ENCODE measurements at places on chromosomes 2 and 18.

- no peak for DNase-seq
These were observed 20.9 kb downstream of the RAB10 start for GRCh38 chr2:26054598-26055348.

DNA sequence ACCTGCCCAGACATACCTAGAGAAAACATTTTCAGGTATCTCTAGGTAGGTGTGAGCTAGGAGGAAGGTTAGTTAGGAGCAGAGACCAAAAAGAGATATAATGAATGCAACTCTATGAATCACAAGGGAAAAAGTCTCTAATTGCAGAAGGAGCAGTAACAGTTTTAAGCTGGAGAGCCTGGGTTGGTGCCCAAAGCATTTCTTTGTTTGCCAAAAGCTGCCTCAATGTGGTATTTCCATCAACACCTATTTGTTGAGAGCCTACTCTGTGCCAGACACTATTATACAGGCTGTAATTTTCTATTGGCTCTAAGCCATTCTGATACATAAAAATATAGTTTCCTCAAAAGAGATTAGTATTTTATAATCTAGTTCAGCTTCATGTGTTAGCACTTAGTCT lies 141.6 kb downstream of the UBE2E3 start:
- DNase-seq: no peak

DNA sequence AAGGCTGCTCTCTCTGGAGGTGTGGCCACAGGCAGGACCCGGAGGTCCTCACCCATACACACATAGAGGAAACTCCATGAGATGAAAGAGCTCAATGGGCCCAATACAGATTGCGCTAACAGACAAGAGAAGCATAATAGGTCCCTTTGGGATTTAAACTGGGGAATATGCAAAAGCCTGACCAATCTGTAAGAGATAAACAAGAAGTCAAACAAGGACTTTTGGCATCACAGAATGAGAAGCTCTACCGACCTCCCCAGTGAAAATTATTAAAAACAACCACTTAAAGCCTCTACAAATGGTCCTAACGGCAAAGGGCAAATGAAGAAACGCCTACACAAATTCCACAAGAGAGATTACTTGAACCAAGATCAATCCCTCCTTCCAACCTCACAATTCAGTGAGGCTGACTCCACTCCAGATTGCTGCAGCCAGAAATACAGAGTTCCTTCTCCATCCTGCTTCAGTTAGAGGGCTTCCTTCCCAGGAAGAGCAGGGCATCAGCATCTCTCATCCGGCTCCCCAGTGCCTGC lies 10.8 kb downstream of the IWS1 start:
- no peak for DNase-seq

GRCh38 chr18:23105581-23106219 lies 29.6 kb upstream of the CABLES1 start:
- DNase-seq: no peak

DNA sequence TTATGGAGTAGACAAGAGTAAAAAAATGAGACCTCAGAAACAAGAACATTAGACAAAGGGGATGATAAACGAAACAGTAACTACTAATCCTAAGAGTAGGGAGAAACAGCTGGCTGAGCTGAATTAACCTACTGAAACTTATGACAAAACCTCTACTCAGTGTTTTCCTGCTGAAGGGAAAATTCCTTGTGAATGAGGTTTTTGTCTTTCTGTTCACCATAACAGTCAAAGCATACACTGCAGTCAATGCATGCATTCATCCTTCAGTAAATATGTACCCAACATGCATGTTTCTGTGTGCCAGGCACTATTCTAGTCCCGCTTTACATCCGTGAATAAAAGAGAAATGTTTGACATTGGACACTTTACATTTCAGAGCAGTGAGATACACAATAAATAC lies 805.6 kb upstream of the KLHL29 start:
- DNase-seq: no peak

- no peak for DNase-seq
These were observed 697.2 kb upstream of the SLC8A1 start for GRCh38 chr2:41149054-41149453.

DNA sequence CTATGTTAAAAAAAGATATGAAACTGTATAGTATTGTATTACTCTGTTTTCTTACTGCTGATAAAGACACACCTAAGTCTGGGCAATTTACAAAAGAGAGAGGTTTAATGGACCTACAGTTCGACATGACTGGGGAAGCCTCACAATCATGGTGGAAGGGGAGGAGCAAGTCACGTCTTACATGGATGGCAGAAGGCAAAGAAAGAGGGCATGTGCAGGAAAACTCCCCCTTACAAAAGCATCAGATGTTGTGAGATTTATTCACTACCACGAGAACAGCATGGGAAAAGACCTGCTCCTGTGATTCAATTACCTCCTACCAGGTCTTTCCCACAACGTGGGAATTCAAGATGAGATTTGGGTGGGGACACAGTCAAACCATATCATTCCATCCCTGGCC lies 57.0 kb downstream of the NCOA1 start:
- no peak for DNase-seq

- peak; percentile 28 for DNase-seq
These were observed 275.3 kb upstream of the CCDC68 start for GRCh38 chr18:55234366-55235093.

DNA sequence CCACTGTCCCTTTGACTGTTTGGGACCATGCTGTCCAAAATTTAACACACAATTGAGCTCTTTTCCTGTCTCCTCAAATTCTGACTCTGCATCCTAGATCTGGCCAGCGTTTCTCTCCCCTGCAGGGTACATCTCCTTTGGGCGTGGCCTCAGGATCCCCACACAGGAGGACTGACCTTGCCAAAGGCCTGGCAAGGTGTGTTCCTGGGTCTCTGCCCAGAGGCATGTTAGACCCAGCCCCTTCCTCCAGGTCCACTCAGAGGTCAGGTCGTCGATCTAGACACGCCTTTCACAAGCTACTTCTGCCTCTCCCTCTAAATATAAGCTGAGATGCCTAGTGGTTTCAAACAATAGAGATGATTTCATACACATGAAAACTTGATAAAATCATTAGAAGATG lies 45.4 kb upstream of the SMIM21 start:
- no peak for DNase-seq

- DNase-seq: no peak
These were observed 294.9 kb upstream of the ATP5MC3 start for GRCh38 chr2:175476374-175476773.

DNA sequence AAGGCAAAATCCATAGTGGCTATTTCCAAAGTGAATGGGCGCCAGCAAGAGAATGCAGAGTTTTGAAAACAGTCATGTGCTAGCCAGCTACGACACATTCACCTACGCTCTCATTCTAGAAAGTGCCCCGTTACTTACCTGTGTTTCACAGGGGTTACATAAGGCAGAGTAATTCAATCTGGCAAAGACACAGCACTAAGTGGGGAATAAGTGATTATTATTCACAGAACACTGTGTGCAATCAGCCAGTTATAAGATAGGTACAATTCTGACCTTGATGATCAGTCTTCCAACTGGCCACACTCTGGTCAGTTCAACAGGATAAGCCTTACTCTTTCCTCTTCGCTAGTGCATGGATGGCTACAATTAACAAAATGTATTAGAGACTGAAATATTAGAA lies 105.8 kb downstream of the CABYR start:
- DNase-seq: no peak

DNA sequence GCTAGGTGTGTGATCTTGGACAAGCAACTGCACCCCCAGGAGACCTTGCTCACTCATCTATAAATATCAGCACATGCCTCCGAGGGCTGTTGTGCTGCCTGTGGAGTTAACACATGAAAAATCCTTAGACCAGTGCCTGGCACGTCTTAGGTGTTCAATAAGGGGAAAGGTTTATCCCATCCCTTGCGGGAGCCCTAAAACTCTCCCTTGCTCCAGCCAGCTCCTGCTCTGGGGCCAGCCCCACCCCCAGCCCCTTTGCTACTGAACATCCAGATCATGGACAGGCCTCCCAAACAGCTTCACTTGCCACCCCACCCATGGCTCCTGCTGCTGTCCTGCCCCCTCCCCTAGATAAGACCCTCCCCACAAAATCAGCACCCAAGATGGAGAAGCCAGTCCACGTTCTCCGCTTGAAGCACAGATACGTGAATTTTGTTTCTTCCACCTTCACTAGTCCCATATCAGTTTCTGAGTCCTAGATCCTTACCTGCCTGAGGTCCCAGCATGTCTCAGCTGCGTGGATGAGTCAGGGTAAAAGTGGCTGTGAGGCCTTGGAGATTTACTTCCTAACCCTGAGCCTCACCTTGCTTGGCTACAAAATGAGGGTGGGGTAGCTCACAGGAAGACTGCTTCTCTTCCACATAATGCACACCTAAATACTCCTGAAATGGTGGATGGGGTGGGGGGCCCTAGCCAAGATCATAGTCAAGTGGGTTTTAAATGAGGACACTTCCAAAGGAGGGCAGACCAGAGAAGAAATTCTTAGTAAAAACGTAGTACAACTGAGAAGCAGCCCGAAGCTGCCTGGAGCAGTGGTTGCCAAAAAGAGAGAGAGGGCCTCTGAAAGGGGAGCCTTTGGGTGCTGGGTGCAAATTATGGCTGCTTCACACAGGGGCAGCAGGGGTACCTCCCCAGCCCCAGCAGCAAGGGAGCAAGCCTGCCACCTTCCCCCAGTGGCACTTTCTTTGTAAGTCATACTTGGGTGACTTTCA lies 40.4 kb downstream of the C1QL2 start:
- DNase-seq: no peak

GRCh38 chr18:31659576-31660177 lies 24.7 kb downstream of the B4GALT6 start:
- DNase-seq: no peak

- no peak for DNase-seq
These were observed 988.2 kb upstream of the CDH2 start for GRCh38 chr18:29164993-29165599.

- no peak for DNase-seq
These were observed 80.9 kb downstream of the GALNT1 start for GRCh38 chr18:35662293-35663062.

DNA sequence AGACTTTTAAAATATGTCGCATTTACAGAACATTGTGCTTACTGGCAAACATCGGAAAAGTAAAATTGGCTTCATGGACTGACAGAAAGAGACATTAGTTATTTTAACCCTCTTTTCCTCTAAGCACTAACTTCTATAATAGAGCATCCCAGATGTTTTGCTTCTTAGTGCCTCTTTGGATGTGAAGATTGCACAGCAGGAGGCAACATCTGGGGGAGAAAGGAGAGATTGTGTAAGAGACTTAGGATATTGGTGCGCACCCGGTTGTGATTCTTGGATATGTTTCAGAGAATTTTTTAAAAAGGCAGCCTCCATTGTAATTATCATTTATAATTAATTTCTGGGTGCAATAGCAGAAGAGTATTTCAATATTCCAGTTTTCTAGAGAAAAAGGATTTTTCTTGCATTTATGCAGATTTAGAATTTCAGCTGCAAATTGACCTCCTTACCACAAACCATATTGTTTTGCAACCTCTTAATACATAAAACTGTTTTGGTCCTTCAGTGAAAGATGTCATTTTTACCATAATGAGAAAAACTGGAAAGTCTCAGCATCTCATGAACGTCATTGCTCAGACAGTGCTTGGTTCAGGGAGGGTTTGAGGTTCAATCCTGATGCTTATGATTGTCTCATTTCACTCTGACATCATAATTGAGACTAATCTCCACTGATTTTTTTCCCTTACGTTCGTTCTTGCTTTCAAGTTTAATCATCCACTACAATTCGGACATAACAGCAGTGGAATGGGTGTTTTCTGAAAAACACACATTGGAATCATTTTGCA lies 404.3 kb downstream of the ZNF521 start:
- no peak for DNase-seq

DNA sequence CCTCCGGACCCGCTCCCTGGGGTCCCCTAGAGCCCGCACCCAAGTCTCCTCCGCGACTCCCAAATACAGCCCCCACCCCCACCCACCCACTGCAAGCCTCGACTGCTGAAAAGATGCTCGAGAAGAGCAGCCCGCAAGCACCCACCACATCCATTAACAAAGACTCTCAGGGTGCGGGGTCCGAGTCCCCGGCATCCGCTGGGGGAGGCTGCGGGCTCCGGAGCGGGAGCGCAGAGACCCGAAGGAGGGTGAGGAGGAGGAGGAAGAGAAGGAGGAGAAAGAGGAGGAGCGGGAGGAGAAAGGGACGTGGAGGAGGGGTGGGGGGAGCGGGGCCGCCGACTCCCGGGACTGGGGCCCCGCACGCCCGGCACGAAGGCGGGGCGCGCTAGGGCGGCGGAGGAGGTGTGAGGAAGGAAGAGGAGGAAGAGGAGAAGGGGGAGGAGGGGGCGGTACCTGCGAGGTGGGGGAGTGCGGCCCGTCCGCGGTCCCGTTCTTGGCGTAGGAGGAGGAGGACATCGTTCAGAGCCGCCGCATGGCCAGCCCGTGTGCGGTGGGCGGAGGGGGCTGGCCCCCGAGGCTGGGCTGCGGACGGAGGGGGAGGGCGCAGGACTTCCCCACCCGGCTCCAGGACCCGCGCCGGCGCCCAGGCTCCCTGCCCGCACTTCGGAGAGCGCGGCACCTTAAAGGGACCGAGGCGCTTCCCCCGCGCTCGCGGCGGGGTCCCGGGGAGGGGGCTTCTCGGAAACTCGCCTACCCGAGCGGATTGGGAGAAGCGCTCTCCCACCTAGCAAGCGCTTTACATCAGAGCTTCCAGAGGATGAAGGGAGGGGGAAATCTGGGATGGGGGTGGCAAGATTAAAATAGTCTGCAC lies at the start of gene CACNB4:
Gene CACNB4, minus strand, starts transcription at position 549 of the 871 bp plus-strand sequence.
- no peak for DNase-seq

DNA sequence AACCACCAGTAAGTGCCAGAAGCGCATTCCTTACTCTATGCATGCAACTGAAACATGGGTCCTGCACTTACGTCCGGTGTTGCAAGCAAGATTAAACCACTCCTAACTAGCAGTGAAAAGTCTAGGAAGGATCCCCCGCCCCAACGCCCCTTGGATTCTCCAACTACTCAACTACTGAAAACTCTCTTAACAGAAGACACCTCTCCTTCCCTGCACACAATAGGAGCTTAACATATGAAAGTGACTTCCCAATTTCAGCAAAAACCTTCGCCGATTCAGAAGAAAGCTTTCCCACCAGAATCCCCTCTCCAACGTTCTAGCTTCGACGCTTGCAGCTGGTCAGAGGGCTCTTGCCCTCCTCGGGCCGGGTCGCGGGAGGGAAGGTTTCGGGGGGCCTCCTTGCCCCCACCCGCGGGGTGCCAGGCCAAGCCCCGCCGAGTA lies 578 bp downstream of the IWS1 start:
- no peak for DNase-seq

GRCh38 chr18:77063260-77063659 lies 69.3 kb downstream of the MBP start:
- DNase-seq: peak; percentile 61

DNA sequence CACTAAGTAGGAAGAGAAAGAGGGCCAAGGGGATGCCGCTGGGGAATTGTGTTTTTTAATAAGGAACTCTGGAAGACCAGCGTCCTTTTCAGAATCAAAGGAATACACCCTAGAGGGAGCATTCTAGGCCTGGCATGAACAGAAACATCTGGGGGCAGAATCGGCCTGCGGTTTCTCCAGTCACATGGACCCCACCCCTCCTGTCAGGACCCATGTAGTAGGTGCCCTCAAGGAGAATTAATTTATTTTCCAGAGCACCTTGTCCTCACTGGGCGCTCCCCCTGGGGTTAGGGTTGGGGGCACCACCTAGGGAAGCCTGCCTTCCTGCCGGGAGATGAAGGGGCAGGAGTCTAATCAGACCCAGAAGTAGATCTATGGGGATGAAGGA lies 44.2 kb downstream of the TMEM37 start:
- no peak for DNase-seq

GRCh38 chr2:136135921-136136906 lies 18.3 kb upstream of the CXCR4 start:
- no peak for DNase-seq

GRCh38 chr18:36341944-36342343 lies 44.4 kb downstream of the FHOD3 start:
- no peak for DNase-seq
